ENCODE measurements at places on chromosomes 5 and 9. TPM values are rescaled to one million over a fixed set of nuclear protein-coding genes. Genes with fewer than 3 reads are reported as not detected.

- no peak for DNase-seq
These were observed 86.8 kb downstream of the ZNF622 start for GRCh38 chr5:16378762-16379161.

GRCh38 chr5:14440582-14441431, 140.8 kb upstream of the OTULINL start:
- DNase-seq, result no peak

The EXOSC2 gene
- total RNA-seq, result 42.9 TPM

DNA sequence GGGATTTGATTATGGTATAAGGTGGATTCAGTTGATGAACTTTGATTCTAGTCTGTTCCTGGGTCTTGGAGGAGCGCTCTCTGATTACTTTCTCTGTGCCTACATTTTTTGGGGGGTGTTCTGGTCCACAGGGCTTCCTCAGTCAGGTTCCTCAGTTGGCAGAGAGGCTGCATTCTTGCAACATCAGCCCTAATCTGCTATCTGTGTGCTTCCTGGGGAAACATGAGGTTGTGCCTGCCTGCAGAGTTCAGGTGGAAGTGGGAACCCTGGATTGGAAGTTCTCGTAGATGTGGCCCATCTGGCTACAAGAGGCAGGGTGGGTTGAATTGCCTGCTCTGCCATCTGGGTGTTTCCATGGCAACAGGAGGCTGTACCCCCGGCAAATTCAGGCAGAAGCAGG, 24.5 kb downstream of the POLK start:
- no peak for DNase-seq

DNA sequence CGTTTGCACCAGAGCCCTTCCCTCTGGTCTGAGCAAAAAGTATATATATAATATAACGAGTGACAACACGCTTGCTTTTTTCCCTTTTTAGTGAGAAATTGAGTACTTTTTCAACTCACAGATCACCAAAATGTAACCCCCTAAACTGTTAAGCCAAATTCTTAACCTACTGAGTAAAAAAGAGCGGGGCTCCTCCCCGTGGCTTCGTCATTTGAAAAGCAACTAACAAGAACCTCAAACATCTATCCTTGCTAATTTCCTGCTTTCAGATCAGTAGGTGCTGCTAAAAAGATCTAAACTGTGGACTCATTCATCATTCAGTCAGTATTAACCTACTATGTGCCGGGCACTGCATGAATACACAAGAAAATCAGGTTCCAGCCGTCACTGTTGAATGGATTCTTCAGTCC, 1.0 kb upstream of the PTBP3 start:
- DNase-seq, result no peak

The GABRA1 gene
- total RNA-seq, result not detected
